ENCODE measurements at places on chromosomes 6 and 20. TPM values are rescaled to one million over a fixed set of nuclear protein-coding genes. Genes with fewer than 3 reads are reported as not detected.

KHDC1L gene
- 0.21 TPM for total RNA-seq

RNF182 gene
- total RNA-seq, result 0.85 TPM

NOX3 gene
- not detected for total RNA-seq

VSX1 gene
- total RNA-seq, result not detected

RSPH4A gene
- 0.14 TPM for total RNA-seq

TCP11 gene
- total RNA-seq, result not detected

PDYN gene
- not detected for total RNA-seq

RPN2 gene
- 213 TPM for total RNA-seq

VGLL2 gene
- not detected for total RNA-seq

MYL9 gene
- 5.3 TPM for total RNA-seq

HLA-DOA gene
- not detected for total RNA-seq

CYP39A1 gene
- total RNA-seq, result 1.3 TPM

ATP5F1E gene
- 58.0 TPM for total RNA-seq

GSTA3 gene
- total RNA-seq, result not detected

ASIP gene
- not detected for total RNA-seq

RHAG gene
- not detected for total RNA-seq

CD24 gene
- 251 TPM for total RNA-seq

BPIFB4 gene
- not detected for total RNA-seq

HCRTR2 gene
- not detected for total RNA-seq

OSBPL2 gene
- total RNA-seq, result 26.2 TPM

SERAC1 gene
- total RNA-seq, result 5.3 TPM

C6orf52 gene
- 1.1 TPM for total RNA-seq

FRS3 gene
- 2.2 TPM for total RNA-seq

SH3BGRL2 gene
- total RNA-seq, result 5.7 TPM

GSTA1 gene
- not detected for total RNA-seq

CDH4 gene
- 11.2 TPM for total RNA-seq

BMP2 gene
- 8.2 TPM for total RNA-seq

GABBR1 gene
- 12.2 TPM for total RNA-seq

BPIFB2 gene
- total RNA-seq, result not detected

CTCFL gene
- not detected for total RNA-seq

ZHX3 gene
- total RNA-seq, result 20.3 TPM

SMOC2 gene
- total RNA-seq, result 0.32 TPM

SIRPD gene
- not detected for total RNA-seq

UTRN gene
- total RNA-seq, result 40.2 TPM

RAET1E gene
- total RNA-seq, result 1.5 TPM

RSPO3 gene
- total RNA-seq, result not detected

KLC4 gene
- 11.6 TPM for total RNA-seq

SLC35F1 gene
- total RNA-seq, result not detected

FBXO30 gene
- 8.8 TPM for total RNA-seq

NHLRC1 gene
- total RNA-seq, result 2.1 TPM

SYTL3 gene
- total RNA-seq, result 1.1 TPM

ZC3H12D gene
- total RNA-seq, result 0.10 TPM

SCUBE3 gene
- not detected for total RNA-seq

EPPIN gene
- not detected for total RNA-seq

PEX6 gene
- total RNA-seq, result 20.5 TPM

IRAK1BP1 gene
- 3.8 TPM for total RNA-seq

PCSK2 gene
- total RNA-seq, result not detected

MPC1 gene
- 28.9 TPM for total RNA-seq

CALHM5 gene
- total RNA-seq, result 0.11 TPM

THBS2 gene
- total RNA-seq, result 345 TPM

TEAD3 gene
- 14.0 TPM for total RNA-seq

TRAPPC3L gene
- 0.07 TPM for total RNA-seq

Measured in foreskin keratinocyte (primary cell).